ENCODE measurements at places on chromosomes 7 and 10.
A peak's percentile ranks its signal among the peaks of the same experiment; 100 is the strongest.

GRCh38 chr7:98420966-98421612 is 20.2 kb upstream of the BAIAP2L1 start:
- no peaks in the 10 kb centered on the region for H3K36me3 ChIP-seq
- no peak overlapping the region for H3K4me3 ChIP-seq
- peak; percentile 6 for DNase-seq
- peaks cover 3% of the 10 kb centered on the region for H3K27me3 ChIP-seq
- H3K4me1 ChIP-seq, result no peaks in the 10 kb centered on the region

- no peaks in the 10 kb centered on the region for H3K27me3 ChIP-seq
- no peak for DNase-seq
- H3K36me3 ChIP-seq, result no peaks in the 10 kb centered on the region
- H3K4me1 ChIP-seq, result no peaks in the 10 kb centered on the region
Measured at GRCh38 chr10:61529208-61529607, 76.0 kb upstream of the TMEM26 start.

DNA sequence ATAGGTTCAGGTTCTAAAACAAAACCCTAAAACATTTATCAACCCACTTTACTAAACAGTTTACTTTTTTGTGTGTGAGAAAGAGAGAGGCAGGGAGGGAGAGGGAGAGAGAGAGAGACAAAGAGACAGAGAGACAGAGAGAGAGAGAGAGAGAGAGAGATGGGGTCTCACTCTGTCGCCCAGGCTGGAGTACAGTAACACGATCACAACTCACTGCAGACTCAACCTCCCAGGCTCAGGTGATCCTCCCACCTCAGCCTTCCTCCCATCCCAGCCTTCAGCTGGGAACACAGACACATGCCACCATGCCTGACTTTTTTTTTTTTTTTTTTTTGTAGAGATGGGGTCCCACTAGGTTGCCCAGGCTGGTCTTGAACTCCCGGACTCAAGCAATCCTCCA is 52.9 kb downstream of the PARD3 start:
- H3K27ac ChIP-seq, result no peak overlapping the region
- no peaks in the 10 kb centered on the region for H3K4me1 ChIP-seq
- no peaks in the 10 kb centered on the region for H3K36me3 ChIP-seq
- no peak overlapping the region for H3K4me3 ChIP-seq
- H3K27me3 ChIP-seq, result no peaks in the 10 kb centered on the region

- no peaks in the 10 kb centered on the region for H3K4me1 ChIP-seq
- no peak overlapping the region for H3K4me3 ChIP-seq
- H3K27me3 ChIP-seq, result no peaks in the 10 kb centered on the region
- H3K36me3 ChIP-seq, result no peaks in the 10 kb centered on the region
Measured at GRCh38 chr7:141462958-141463357, 88.3 kb upstream of the AGK start.

DNA sequence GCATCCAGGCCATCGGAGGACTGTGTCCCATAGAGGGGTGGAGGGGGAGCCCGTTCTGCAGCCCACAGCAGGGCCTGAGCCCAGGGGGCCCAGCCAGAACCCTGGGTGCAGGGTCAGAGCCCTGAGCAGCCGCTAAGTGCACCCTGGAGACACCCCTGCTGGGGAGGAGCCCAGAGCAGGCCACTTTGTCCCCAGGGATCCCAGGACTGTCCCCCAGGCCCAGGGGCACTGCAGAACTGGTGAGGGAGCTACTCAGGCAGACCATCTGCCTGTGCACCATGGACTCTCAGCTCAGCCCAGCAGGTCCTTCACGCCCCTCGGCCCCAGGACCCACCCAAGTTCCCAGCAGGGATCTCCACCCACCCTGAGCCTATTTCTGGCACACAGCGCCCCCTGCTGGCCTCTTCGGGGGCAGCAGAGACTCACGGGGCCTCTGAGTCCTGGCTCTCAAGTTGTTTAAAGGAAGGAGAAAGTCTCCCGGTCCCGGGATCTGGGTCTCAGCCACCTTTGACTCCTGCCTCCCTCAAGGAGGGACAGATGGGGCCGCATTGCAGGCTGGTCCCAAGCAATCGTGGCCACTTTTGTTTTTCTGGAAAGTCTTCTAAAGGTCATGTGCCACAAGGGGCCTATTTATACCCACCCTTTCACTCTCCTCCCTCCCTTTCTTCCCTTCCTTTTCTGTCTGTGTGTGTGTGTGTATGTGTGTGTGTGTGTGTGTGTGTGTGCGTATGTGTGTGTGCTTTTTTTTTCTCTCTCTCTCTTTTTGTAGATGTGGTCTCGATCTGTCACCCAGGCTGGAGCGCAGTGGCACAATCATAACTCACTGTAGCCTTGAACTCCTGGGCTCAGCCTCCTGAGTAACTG is 90.3 kb downstream of the MYL10 start:
- H3K4me1 ChIP-seq, result no peaks in the 10 kb centered on the region
- H3K36me3 ChIP-seq, result no peaks in the 10 kb centered on the region
- no peak for DNase-seq
- H3K27ac ChIP-seq, result no peak overlapping the region
- no peaks in the 10 kb centered on the region for H3K27me3 ChIP-seq
- no peak overlapping the region for H3K4me3 ChIP-seq

- DNase-seq, result no peak
- H3K4me1 ChIP-seq, result peaks cover 22% of the 10 kb centered on the region
- no peaks in the 10 kb centered on the region for H3K36me3 ChIP-seq
- no peaks in the 10 kb centered on the region for H3K27me3 ChIP-seq
- no peak overlapping the region for H3K27ac ChIP-seq
Measured at GRCh38 chr7:157392256-157393037, 55.6 kb downstream of the DNAJB6 start.

DNA sequence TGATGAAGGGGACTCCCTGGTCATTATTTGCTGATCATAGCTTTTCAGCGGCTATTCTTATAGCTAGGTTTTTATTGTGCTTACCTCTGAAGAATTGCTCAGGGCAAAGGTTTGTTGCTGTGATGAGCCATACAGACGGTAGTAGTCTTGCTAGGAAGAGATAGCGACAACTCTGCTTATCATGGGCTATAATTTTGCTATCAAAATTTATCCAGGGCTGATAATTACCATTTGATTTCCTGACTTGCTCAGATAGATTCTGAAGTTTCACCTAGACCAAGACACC is 103.9 kb downstream of the CFAP58 start:
- no peak for DNase-seq
- no peaks in the 10 kb centered on the region for H3K4me1 ChIP-seq
- no peak overlapping the region for H3K4me3 ChIP-seq
- no peaks in the 10 kb centered on the region for H3K27me3 ChIP-seq
- H3K36me3 ChIP-seq, result no peaks in the 10 kb centered on the region

- no peak overlapping the region for H3K4me3 ChIP-seq
- H3K36me3 ChIP-seq, result no peaks in the 10 kb centered on the region
- H3K27me3 ChIP-seq, result no peaks in the 10 kb centered on the region
- no peak for DNase-seq
- H3K4me1 ChIP-seq, result no peaks in the 10 kb centered on the region
Measured at GRCh38 chr7:105838627-105839231, 37.7 kb downstream of the ATXN7L1 start.

- DNase-seq, result no peak
- no peaks in the 10 kb centered on the region for H3K36me3 ChIP-seq
- H3K27me3 ChIP-seq, result no peaks in the 10 kb centered on the region
- H3K27ac ChIP-seq, result no peak overlapping the region
Measured at GRCh38 chr7:46900312-46901263, 681.3 kb downstream of the TNS3 start.

GRCh38 chr10:61902445-61903220 is 1.1 kb downstream of the ARID5B start:
- peak; percentile 36 for DNase-seq
- no peaks in the 10 kb centered on the region for H3K27me3 ChIP-seq
- peak overlapping the region; percentile 75 for H3K4me3 ChIP-seq
- no peaks in the 10 kb centered on the region for H3K36me3 ChIP-seq
- peaks cover 19% of the 10 kb centered on the region for H3K4me1 ChIP-seq

- no peaks in the 10 kb centered on the region for H3K36me3 ChIP-seq
- H3K27ac ChIP-seq, result no peak overlapping the region
- DNase-seq, result no peak
- no peaks in the 10 kb centered on the region for H3K27me3 ChIP-seq
- no peaks in the 10 kb centered on the region for H3K4me1 ChIP-seq
- H3K4me3 ChIP-seq, result no peak overlapping the region
Measured at GRCh38 chr10:103535595-103535994, 42.1 kb downstream of the NEURL1 start.

GRCh38 chr10:13882119-13882711 is 295.4 kb downstream of the PRPF18 start:
- H3K36me3 ChIP-seq, result no peaks in the 10 kb centered on the region
- H3K27ac ChIP-seq, result no peak overlapping the region
- no peaks in the 10 kb centered on the region for H3K27me3 ChIP-seq
- no peak for DNase-seq

DNA sequence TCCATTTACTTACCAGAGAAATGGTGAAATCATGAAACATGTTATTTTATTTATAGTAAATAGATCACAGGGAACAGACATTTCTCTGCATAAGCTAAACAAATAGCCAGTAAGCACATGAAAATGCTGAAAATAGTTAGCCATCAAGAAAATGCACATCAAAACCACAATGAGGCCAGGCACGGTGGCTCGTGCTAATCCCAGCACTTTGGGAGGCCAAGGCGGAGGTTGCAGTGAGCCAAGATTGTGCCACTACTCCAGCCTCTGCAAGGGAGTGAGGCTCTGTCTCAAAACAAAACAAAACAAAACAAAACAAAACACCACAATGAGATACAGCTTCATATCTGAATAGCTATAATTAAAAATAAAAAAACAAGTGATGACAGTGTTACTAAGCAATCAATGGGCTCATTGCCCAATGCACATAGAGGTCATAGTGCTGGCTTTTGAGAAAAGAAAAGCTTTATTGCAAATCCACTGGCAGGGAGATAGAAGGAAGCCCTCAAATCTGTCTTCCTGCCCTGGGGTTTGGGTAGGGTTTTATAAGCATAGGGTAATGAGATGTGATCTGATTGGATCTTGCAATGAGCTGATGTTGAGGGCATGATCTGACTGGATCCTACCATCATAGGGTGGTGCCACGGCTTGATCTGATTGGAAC is 16.2 kb downstream of the CSTF2T start:
- no peaks in the 10 kb centered on the region for H3K27me3 ChIP-seq
- no peak overlapping the region for H3K4me3 ChIP-seq
- no peaks in the 10 kb centered on the region for H3K4me1 ChIP-seq
- H3K36me3 ChIP-seq, result no peaks in the 10 kb centered on the region
- no peak for DNase-seq

- no peaks in the 10 kb centered on the region for H3K4me1 ChIP-seq
- no peaks in the 10 kb centered on the region for H3K36me3 ChIP-seq
- no peak overlapping the region for H3K27ac ChIP-seq
- no peak overlapping the region for H3K4me3 ChIP-seq
- H3K27me3 ChIP-seq, result no peaks in the 10 kb centered on the region
Measured at GRCh38 chr7:106595922-106596321, 65.0 kb downstream of the CCDC71L start.

DNA sequence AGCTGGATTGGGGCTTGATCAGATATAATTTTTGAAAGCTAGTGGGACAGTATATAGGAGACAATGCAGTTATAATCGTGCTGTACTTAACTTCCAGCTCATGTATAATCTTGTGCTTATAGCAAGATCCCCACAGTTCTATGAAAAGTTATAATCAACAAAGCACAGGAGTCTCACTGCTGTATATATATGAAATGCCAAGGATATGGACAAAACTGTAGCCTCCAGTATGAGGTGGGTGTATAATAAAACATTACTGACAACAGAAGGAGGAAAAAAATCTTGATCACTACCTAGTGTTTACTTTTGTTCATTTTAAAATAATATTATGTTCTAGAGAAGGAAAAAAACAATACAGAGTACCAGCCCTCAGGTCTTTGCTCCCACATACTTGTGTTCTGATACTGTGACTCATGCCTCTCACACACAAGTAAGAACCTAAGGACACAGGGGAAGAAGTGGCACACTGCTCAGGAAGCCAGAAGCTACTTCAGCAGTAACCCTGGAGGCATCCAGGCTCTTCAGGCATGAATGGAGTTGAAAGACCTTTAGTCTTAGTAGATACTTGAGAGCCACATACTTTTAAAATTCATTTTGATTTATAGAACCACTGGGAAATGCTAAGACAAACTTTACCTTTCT is 265.7 kb upstream of the IMMP2L start:
- H3K36me3 ChIP-seq, result no peaks in the 10 kb centered on the region
- no peak overlapping the region for H3K27ac ChIP-seq
- no peak overlapping the region for H3K4me3 ChIP-seq

- H3K27ac ChIP-seq, result no peak overlapping the region
- no peak overlapping the region for H3K4me3 ChIP-seq
- no peaks in the 10 kb centered on the region for H3K27me3 ChIP-seq
- no peaks in the 10 kb centered on the region for H3K4me1 ChIP-seq
Measured at GRCh38 chr10:43735907-43736306, 87.2 kb upstream of the ZNF32 start.

DNA sequence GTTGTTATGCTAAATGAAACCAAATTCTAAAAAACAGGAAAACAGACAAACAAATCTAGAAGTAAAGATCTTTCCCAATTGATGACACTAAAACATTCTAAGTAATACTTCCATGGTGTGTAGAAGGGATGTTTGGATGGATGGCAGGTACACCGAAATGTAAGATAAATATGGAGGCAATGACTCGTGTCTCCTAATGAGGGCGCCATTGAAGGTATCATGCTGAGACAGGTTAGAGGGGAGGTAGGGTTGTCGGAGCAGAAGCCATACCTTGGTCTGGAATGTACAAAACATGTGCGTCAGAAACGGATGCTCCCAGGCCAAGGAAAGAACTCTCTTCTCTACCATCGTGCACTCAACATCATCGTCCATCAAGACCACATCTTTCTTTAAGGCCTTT is 101.4 kb downstream of the PRKCQ start:
- peaks cover 10% of the 10 kb centered on the region for H3K4me1 ChIP-seq
- no peak overlapping the region for H3K4me3 ChIP-seq
- H3K27ac ChIP-seq, result no peak overlapping the region
- no peaks in the 10 kb centered on the region for H3K27me3 ChIP-seq
- H3K36me3 ChIP-seq, result peaks cover 65% of the 10 kb centered on the region

DNA sequence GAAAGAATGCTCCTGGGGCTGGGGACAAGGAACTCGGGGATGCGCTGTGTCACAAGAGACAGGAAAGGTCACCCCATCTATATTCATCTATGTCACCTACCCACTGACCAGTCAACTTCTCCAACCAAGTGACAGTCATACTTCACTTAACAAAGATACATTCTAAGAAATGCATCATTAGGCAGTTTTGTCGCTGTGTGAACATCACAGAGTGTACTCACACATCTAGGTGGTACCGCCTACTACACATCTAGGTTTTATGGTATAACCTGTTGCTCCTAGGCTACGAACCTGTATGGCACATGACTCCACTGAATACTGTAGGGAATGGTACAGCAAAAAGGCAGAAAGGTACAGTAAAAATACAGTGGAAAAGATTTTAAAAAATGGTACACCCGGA is 3.8 kb upstream of the ADAM12 start:
- no peaks in the 10 kb centered on the region for H3K27me3 ChIP-seq
- H3K4me1 ChIP-seq, result no peaks in the 10 kb centered on the region

GRCh38 chr7:11210374-11210773 is 236.7 kb downstream of the PHF14 start:
- no peak overlapping the region for H3K27ac ChIP-seq
- no peaks in the 10 kb centered on the region for H3K27me3 ChIP-seq
- H3K4me1 ChIP-seq, result no peaks in the 10 kb centered on the region
- H3K36me3 ChIP-seq, result no peaks in the 10 kb centered on the region
- no peak for DNase-seq
- H3K4me3 ChIP-seq, result no peak overlapping the region

GRCh38 chr7:99173787-99174186 is 29.9 kb upstream of the SMURF1 start:
- H3K27me3 ChIP-seq, result no peaks in the 10 kb centered on the region
- no peak for DNase-seq

GRCh38 chr7:28469562-28469961 is 57.2 kb downstream of the CREB5 start:
- H3K27me3 ChIP-seq, result no peaks in the 10 kb centered on the region
- H3K36me3 ChIP-seq, result no peaks in the 10 kb centered on the region
- no peak overlapping the region for H3K27ac ChIP-seq
- DNase-seq, result no peak

All from effector memory CD4-positive, alpha-beta T cell (primary cell).